Right atrium auricular region (tissue), 2 donors: ENCODE measurements at places on chromosomes 6 and 20.
A peak's percentile ranks its signal among the peaks of the same experiment; 100 is the strongest.

DNA sequence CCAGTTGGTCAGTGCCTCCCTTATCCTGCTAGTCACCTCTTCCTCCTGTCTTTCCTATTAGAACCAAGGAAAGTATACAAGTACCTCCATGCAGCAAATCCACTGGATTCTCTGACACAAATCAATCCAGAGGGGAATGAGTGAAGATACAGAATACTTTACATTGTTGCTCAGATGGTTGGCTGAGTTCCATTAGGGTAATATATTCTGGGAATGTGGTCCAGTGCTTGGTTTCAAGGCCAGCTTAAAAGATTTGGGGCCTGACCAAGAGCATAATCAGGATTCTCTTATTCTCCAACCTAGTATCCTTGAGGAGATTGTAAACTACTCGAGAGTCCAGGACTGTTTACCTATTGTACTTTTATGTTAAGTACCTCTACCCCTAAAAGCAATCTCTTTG, 23.0 kb downstream of the CARMIL1 start:
- no peak for DNase-seq

- no peak for DNase-seq
Observed at GRCh38 chr6:28531479-28532128, 5.9 kb downstream of the GPX5 start.

DNA sequence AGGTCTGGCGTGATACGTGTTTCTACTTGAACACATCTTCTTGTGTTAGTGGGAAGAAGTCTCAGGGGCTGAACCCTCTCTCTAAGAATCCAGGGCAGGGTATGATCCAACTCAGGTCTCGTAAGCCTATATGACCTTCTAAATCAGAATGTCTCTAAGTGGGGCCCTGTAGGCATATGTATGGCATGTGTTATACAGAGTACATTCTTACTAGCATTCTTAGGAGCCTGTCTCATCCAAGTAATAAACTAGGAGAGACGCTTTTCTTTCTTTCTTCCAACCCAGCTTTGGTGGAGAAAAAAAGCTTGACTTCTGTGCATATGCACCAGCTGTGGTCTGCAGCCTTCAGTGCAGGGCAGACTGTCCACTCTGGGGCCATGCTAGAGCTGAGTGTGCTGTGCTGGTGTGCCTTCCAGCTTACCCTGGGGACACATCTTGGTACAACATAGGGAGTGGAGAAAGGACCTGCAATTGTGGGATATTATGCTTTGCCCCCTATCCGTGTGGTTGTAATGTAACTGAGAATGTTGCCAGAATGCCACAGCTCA, 47.3 kb downstream of the L3MBTL3 start:
- DNase-seq = no peak

- DNase-seq = no peak
Observed at GRCh38 chr6:88520445-88520844, 354.3 kb upstream of the CNR1 start.

DNA sequence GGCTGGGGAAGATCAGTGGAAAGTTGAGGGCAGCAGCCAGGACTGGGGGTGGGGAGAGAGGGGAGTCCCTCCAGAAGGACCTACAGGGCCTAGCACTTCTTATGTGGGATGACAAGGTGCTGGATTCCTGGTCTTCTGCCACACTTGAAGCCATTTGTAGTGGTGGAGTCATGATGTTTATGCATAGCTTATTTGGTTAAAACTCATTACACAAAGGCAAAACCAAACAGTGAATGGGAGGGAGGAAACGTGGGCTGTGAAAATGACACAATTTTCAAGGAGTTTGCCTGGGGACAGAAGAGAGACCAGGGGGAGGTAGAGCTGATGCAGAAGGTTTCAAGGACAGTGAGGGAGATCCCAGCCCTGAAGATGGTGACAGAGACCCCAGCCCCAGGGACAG, 50.8 kb downstream of the DACT2 start:
- no peak for DNase-seq

GRCh38 chr6:49264909-49265308, 198.1 kb downstream of the MMUT start:
- no peak for DNase-seq

- DNase-seq = peak; percentile 52
Observed at GRCh38 chr6:161141173-161141572, 132.7 kb downstream of the AGPAT4 start.

- DNase-seq = no peak
Observed at GRCh38 chr20:46229478-46230105, 78.7 kb downstream of the CDH22 start.

GRCh38 chr6:25369433-25370177, 90.4 kb downstream of the CARMIL1 start:
- DNase-seq = no peak

DNA sequence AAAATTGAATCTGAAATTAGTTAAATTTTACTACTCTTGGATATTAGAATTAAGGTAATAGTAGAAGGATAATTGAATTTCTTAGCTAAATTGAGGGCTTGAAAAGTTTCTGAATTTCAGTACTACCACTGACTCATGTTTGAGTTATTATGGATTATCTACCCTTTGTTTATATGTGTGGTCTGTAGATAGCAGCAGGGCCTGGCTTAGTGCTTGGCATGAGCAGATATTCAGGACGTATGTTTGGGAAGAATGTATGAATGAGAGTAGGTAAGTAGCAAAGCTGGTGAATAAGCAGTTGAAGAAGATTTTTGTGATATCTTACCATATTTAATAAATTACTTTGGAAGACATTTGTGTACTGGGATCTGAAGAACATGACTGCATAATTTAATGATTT, 152.7 kb downstream of the MACROD2 start:
- DNase-seq = no peak

- DNase-seq = no peak
Observed at GRCh38 chr6:24861934-24862333, 63.2 kb upstream of the ARMH2 start.

DNA sequence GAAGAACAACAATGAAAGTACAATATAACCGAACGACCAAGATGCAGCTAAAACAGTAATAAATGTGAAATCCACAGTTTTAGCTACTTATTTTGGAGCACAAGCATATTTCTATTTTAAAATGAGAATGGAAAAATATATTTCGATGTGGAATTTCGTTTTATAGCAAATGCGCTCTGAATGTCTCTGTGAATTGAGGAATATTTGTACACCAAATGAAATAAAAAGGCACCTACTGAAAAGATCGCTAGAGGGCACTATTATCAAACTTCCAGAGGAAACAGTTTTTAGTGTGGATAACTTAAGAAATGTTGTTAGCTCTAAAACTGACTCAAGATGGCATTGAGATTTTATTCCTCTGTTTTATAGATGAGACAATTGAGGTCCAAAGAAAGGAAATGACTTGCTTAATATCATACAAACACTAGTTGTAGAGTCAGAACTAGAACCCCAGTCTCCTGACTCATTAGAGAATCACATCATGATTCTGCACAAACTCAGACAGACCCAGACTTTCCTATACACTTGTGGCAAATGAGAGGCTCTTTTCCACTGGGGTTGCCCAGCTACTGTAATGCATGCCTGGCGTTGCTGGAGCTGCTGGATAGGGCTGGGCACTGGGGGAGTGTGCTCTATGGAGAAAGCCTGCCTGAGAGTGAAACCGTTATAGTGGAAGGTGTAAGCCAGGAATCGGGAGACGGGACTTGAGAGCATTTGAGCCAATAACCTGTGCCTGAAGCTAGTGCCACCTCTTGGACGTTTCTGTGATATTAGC, 51.9 kb downstream of the GCLC start:
- no peak for DNase-seq

- no peak for DNase-seq
Observed at GRCh38 chr20:25204550-25205276, 9.2 kb downstream of the ENTPD6 start.

DNA sequence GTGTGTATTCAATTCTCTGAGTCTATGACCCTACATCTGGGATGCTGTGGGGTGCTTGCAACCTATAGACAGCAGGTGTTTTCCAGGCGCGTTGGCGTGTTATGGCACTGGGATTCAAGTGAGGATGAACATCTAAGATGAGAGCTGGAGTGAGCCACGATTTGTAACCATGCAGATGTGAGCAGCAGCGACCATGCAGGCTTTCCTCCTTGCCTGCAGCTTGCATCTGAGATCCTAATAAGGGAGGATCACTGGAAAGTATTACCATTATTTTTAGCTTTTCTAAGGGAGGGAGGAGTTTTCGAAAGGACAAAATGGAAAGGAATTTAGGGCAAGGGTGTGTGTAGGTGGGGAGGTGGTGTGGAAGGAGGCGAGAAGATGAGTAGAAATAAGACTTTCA, 216.7 kb downstream of the ATXN1 start:
- no peak for DNase-seq

DNA sequence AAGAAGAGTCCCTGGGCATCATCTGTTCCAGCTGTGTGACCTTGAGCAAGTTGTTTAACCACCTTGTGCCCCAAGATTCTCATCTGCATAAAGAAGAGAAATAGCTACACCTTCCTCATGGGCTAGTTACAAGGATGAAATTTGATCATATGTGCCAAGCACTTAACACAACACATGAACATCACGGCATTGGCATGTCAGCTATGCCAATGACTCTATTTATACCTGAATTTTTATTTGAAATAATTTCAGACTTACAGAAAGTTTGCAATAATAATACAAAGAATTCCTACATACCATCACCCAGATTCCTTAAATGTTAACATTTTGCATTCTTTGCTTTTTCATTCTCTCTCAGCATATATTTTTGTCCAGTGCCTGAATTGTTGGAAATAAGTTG, 21.0 kb upstream of the TCF15 start:
- no peak for DNase-seq

- DNase-seq = no peak
Observed at GRCh38 chr6:145866456-145867396, 52.1 kb upstream of the FBXO30 start.

GRCh38 chr20:21302664-21303060, 469 bp upstream of the XRN2 start:
- no peak for DNase-seq

DNA sequence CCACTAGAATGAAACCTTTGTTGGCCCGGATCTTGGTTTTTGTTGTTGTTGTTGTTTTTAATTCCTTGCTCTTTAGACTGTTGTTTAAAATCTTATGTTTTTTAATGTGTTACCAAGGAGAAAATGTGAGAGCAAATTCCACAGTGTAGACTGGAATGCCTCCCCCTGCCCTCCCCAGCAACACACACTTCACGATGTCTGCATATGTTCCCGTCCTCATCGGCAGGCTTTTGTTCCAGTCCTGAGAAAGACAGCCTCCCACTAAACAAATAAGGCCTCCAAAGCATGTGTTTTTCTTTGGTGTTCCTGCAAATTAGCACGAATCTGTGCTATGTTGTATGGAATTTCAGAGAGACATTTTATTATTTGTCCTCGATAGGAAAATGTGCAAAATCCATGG, 263.3 kb upstream of the QKI start:
- no peak for DNase-seq

GRCh38 chr20:25178563-25179438, 16.7 kb upstream of the ENTPD6 start:
- DNase-seq = no peak

DNA sequence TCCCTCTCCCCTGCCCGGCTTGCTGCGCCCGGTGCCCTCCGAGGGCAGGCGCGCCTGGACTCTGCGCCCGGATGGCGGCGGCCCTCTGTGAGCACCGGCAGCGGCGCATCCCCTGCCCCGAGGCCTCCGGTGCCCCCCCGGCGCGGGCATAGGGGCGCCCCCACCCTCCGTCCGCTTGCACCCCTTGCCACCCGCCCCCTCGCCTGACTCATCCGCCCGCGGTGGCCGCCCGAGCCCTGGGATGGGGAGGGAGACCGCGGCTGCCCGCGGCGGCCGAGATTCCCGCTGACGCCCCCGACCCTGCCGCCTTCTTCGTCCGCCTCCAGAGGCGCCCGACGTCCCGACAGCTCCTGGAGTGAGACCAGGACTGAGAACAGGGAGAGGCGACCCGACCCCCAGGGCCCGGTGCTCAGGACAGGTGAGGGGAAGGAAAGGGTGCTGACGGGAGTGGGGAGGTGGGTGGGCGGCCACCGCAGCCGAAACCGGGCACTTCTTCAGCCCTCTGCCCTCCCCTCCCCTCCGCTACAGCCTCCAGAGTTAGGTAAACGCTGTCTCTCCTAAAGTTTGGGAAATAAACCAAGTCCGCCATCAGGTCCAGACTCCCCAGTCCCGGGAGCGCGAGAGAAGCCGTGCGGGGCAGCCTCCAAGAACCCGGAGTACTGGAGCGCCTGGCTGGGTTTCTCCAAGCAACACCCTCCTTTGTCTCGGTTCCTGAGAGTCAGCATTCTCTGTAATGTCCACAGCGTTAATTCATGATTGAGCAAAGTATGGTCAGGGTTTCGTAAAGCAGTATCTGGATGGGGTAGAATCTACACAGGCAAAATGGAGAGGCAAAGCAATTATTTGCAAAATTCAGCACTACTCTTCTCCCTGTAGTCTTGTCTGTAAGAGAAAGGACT, 539 bp downstream of the TMEM200A start:
- DNase-seq = no peak

GRCh38 chr6:3798055-3798919, 46.8 kb upstream of the PXDC1 start:
- DNase-seq = no peak

GRCh38 chr6:154951345-154952200, 43.5 kb upstream of the TIAM2 start:
- DNase-seq = no peak

DNA sequence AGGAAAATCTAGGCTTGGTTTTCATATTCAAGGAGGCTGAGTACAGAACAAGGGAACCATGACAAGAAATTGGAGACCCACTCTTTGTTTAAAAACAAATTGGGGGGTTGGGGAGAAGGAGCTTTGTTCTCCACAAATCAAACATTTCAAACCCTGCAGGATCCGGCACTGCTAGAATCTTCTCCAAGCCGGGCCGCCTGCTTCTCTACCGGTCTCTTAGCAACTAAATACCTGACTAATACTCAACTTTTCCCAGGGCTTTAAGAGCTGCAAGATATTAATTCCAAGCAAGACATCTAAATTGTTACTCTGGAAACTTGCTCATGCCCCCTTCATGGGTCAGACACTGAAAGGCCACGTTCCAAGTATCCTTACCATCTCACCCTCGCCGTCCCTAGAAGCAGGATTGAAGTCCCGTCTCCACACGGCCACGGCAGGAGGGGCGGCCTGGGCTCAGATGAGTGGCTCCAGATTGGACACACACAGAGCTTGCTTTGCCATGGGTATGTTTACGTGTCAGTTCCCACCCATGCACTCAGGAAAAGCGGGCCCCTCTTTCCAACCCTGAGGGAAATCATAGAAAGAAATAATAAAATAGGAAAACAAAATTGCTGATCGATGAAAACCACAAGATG, 126.4 kb upstream of the CDH4 start:
- DNase-seq = no peak

DNA sequence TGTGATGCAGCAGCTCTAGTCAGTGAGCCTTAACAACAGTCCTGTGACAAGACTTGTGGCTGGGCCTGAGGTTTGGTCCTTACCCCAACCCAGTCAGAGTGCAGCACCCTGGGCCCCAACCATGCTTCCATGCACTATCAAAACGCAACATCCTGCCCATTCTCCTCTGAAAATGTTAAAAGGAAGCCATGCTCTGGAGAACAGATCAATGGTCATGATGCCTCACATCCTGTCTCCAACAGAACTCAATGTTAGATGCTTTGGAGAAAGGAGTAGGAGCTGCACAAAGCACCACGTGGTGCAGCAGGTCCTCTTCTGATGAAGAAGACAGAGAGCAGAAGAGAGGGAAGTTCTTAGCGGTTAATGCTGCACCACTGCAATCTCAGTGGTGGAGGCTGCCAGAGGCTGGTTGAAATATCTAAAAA, 41.9 kb downstream of the TRAM2 start:
- DNase-seq = no peak
